Daoy (cell line): ENCODE measurements at places on chromosomes 11 and 22. TPM values are rescaled to one million over a fixed set of nuclear protein-coding genes. Genes with fewer than 3 reads are reported as not detected.

Gene SIRT3
- 4.9 and 5.4 TPM in 2 replicates for total RNA-seq

Gene OR52A1
- under 0.01 TPM in 1 of 2 replicates, not detected in the other for total RNA-seq

Gene MYO18B
- not detected in 2 replicates for total RNA-seq

Gene TRMU
- total RNA-seq: 60.4 and 77.4 TPM in 2 replicates

Gene CHRDL2
- not detected in 2 replicates for total RNA-seq

Gene TRIM48
- not detected in 2 replicates for total RNA-seq

Gene RHOG
- total RNA-seq: 13.4 and 17.3 TPM in 2 replicates

- DNase-seq: peak; percentile 40
Observed at GRCh38 chr11:113001709-113002108, 40.5 kb downstream of the NCAM1 start.

DNA sequence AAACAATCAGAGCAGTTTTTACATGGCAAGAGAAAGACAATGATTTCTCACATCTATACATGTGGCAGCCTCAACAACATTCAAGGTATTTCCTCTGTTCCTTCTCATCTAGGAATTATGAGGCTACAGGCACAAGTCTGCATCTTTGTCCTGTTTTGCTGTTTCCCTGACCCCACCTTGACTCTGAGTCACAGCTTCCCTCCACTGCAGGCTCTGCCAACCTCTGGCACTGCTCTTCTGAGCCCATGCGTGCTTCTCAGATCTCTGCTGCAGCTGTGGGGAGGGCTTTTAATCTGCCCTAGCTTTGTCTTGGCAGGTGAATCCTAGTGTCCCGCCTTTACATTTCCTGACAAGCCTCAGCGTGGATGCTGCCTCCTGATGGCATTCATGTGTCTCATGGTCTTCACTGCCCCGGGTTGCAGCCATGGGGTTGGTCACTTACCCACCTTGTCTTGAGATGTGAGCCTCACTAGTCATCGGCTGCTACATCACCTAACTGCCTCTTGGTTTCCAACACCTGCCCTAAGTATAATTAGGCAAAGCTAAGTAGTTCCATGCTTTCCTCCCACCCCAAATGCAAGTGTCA, 578.5 kb downstream of the TBC1D22A start:
- peak; percentile 67 for DNase-seq

DNA sequence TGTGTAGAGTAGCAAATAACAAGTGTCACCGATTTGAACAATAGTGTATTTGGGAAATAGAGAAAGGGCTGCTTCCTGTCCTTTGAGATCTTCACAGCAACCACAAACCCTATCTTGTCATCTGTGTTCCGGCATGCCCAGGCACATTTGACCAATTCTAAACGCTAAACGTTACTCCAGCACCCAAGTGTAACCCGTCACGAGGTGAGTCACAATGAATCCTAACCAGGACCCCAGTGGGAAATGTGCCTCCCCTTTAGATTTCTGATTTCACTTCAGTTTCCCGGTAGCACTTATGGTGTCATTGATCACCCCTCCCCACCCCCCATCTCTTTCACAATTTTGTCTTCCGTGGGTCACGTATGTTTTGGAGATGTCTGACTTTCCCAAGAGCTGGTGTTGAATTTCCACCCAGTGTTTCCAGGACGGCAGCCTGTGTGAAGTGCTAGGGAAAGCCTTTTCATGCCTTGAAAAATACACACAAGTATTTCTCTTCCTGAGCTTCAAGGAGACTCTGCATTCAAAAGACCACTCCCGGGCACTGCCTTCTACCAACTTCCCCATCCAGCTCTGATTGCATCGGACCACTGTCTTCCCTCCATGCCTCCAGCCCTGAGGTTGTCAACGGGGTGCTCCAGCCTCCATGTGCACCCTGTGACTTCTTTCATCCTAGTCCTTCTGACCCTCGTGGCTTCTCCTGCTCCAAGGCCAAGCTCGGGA, 10.5 kb upstream of the C11orf24 start:
- no peak for DNase-seq

- no peak for DNase-seq
Observed at GRCh38 chr11:5500393-5500801, 9.4 kb downstream of the UBQLN3 start.

- no peak for DNase-seq
Observed at GRCh38 chr22:37355174-37355573, 72.1 kb downstream of the ELFN2 start.

DNA sequence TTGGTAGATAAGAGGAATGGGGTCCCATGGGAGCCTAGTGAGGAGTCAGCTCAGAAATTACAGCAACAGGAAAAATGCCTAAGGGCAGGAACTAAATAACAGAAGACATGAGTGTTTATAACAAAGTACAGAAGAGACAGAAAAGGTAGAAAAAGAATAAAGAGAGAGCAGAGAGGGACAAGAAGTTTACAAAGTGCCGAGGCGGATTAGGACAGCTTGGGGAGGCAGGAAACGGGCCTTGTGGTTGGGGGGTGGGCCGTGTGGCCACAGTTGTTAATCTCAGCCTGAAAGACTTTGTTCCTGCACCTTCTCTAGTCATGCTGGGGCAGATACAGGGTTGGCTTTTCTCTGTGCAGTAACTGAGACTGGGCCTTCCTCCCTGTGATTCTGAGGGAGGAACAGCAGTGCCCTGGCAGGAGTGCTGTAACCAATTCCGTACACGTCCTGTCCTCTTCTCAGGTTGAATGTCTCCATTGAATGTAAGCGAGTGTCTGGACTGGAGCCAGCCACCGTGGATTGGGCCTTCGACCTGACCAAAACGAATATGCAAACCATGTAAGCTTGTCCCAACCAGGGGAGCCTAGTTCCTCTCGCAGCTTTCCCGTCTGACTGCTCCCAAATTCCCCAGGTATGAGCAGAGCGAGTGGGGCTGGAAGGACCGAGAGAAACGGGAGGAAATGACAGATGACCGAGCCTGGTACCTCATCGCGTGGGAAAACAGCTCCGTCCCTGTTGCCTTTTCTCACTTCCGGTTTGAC, 13.2 kb downstream of the NAA40 start:
- DNase-seq: no peak

DNA sequence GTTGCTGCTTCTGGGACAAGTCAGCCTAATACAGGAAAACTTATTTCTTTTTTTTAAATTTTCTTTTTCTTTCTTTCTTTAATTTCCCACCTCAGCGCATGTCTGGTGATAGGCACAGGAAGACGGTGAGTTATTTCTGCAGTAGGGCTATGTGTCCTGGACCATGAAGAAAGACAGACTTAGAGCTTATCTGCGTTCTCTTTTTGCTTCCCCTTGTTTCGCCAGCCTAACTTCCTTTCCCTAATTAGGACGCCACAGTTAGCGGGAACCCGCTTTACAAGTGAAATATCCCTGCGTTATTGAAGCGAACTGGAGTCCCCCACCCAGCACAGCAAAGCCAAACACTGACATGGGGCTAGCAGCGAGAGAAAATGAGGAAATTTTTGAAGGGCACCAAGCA, 8.6 kb downstream of the OR6M1 start:
- DNase-seq: no peak

- DNase-seq: no peak
Observed at GRCh38 chr11:111776398-111777093, 10.4 kb upstream of the PPP2R1B start.

- no peak for DNase-seq
Observed at GRCh38 chr11:114880442-114880841, 202.1 kb downstream of the NXPE2 start.

DNA sequence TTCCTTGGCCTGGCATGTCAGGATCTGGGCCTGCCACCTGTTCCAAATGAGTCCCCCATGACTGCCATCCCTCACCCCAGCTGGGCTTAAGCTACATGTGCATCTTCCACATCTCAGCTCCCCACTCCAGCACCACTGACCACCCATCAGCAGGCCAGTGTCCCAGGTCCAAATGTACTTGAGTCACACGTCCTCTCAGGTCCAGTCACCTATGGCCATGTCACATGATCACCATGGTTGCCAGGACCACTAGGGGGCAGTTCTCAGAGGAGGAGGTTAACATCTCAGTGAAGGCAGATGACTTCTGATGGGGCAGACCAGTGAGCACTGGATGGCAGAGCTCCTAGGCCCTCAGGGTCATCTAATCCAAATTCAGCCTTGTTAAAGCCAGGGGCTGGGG, 41.9 kb upstream of the WNT11 start:
- no peak for DNase-seq

DNA sequence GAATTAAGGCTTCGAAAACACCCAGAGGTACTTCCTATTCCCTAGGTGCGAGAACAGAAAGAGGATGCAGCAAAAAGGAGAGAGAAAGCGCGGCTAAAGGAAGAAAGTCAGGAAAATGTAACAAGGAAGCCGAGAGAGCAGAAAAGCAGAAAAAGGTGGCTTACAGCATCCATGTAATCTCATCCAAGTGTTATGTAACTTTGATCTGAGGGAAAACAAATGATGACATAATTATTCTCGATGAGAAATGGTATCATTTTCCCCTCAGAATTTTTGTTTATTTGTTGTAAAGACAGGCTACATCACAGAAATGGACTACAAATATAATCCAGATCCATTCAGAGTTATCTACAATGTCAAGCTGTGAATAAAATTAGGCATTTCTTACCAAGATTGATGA, 69.1 kb upstream of the APOA1 start:
- no peak for DNase-seq

GRCh38 chr22:35525687-35526332, 14.8 kb upstream of the RASD2 start:
- DNase-seq: no peak

DNA sequence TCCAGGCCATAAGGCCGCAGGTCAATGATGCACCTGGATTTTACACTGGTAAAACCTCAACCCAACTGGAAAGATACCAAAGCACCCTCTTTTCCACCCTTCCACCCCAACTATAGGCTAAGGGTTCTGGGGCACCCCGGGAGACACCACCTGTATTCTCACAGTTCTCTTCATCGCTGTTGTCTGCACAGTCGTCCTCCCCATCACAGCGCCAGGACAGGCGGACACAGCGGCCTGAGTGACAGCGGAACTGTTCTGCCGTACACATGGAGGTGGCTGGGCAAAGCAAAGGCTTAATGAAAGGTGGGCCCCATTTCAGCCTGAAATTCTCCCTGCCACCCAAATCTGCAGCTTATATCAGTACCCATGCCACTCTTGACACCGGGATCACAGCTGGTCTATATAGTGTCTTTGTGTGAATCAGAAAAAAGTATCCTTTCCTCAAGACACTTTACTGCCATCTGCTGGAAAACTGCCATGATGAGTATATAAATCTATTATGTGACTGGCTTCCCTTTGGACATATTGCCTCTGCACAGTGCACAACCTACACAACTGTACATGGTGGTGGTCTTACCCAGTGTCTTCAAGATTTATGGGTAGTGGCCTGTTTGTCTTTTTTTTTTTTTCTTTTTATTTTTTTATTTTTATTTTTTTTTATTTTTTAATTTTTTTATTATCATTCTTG, 21.5 kb downstream of the LRP4 start:
- no peak for DNase-seq

DNA sequence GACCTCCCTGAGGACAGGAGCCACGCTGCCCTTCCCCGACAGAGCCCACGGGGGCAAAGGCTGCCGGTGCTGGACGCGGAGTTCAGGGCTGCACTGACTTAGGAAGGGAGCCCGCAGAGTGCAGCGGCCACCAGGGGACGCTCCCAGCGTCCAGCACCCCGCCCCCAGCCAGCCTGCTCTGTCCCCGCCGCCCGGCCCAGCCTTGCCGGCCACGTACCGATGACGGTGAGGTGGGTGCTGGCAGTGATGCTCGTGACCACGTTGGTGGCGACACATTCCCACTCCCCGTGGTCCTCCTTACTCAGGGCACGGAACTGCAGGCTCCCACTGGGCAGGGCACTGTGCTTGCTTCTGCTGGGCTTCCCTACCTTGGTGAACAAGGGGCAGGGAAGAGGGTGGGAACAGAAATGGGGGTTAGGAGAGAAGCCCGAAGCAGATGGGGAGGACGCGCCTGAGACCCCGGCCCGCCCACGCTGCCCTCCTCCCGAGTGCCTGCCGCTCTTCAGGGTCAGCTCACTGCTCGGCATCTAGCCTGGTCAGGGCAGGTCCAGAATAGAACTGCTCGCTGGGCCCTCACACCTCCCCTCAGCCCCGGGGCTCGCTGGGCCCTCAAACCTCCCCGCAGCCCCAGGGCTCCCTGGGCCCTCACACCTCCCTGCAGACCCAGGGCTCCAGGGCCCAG, 25.9 kb downstream of the IGSF9B start:
- peak; percentile 58 for DNase-seq

GRCh38 chr11:118102721-118103261, 16.0 kb upstream of the SMIM35 start:
- no peak for DNase-seq

- no peak for DNase-seq
Observed at GRCh38 chr22:47445212-47445611, 682.8 kb downstream of the TBC1D22A start.

DNA sequence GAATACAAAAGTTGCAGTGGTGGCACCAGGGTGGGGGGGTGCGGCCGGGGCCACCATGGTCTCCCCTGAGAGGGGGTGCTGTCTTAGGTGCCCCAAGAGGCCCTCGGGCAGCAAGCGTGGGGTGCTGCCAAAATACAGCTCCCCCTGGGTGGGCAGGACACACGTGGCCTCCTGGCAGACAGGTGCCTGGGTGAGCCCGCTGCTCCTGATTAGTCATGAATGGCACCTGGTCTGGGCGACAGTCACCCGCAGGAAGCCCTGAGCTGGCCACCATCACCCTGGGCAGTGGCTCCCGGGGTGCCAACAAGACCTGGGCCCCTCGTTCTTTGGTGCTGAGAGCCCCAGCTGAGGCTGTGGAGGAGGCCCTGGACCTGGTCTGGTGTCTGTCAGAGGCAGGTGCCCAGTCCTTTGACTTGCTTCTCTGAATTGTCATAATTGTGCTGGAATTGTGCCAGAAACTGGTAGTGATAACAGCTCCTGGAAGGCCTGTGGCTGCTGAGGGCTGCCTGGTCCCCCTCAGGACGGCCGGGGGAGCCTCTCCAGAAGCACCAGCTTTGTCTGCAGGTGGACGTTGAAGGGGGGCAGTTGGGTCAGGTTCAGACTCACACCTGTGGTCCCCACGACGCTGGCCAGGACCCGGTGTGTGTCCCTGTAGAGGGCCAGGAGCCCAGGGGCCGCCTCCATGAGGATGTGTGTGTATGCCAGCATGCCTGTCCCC, 14.8 kb downstream of the ALG12 start:
- no peak for DNase-seq

- no peak for DNase-seq
Observed at GRCh38 chr11:130141561-130142341, 17.8 kb upstream of the ST14 start.

DNA sequence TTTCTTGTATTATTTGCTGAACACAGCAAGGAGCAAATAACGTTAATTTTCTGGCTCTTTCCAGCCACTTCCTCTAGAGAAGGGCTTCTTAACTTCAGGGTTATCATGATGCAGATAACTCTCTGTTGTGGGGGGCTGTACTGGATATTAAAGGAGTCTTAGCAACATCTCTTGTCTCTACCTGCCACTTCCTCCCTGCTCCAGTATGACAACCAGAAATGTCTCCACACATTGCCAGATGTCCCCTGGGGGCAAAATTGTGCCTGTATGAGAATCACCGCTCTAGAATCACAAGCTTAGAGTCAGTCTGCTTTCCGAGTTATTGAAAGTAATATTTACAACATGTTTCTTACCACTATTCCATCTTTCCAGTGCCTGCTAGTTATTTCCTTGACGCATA, 6.8 kb downstream of the JRKL start:
- no peak for DNase-seq

GRCh38 chr11:16338393-16338792, 18.0 kb downstream of the SOX6 start:
- DNase-seq: no peak
